ENCODE measurements at places on chromosomes 5 and 9. TPM values are rescaled to one million over a fixed set of nuclear protein-coding genes. Genes with fewer than 3 reads are reported as not detected.

DNA sequence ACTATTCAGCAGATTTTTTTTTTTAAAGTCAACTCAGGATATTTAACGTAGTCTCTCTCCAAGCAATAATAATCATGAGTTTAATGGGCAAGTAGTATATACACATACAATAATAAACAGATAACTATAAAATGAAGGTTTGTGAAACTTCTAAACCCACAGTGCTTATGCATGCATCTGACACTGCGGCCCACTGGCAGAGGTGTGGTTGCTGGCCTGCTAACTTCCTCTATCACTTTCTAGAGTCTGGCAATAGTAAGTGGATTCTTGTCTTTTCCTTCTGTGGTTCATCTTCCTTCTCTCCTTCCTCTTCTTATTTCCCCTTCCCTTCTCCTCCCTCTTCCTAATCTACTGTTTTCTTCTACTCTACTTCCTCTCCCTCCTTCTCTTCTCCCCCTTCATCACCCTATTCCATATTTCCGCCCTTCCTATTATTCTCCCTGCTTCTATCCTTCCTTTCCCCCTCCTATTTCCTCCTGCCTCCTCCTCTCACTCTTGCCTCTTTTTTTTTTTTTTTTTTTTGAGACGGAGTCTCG, 18.6 kb upstream of the AGXT2 start:
- DNase-seq = peak; percentile 44

Gene PCDHGA1
- total RNA-seq = 1.7 TPM

- DNase-seq = no peak
Observed at GRCh38 chr9:11558043-11558442, 945.2 kb upstream of the PTPRD start.

Gene PTGR1
- total RNA-seq = 30.9 TPM

Gene MRPL41
- total RNA-seq = 149 TPM

Gene C9orf50
- total RNA-seq = not detected

Gene GPRIN1
- 0.56 TPM for total RNA-seq

- DNase-seq = no peak
Observed at GRCh38 chr5:158648631-158649030, 451.1 kb downstream of the EBF1 start.

Gene TTC16
- 0.11 TPM for total RNA-seq

DNA sequence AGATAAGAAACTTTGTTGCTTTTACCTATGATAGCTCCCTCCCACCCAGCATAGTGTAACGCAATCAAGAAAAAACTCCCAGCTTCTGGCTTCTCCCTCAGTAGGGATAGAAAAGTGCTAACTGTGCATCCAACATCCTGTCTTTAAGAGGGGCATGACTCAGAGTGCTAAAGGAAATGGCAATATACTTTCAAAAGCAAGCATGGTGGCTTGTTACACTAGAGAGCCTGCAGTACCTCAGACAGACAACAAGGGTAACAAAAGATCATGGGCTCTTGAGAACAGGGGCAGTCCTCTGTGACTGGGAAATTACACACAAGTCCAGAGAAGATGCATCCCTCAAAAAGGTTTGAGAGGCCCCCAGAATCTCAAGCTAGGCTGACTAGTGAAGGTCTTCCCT, 37.8 kb downstream of the PRELID2 start:
- no peak for DNase-seq

GRCh38 chr9:14189578-14189977, 124.4 kb downstream of the NFIB start:
- no peak for DNase-seq

DNA sequence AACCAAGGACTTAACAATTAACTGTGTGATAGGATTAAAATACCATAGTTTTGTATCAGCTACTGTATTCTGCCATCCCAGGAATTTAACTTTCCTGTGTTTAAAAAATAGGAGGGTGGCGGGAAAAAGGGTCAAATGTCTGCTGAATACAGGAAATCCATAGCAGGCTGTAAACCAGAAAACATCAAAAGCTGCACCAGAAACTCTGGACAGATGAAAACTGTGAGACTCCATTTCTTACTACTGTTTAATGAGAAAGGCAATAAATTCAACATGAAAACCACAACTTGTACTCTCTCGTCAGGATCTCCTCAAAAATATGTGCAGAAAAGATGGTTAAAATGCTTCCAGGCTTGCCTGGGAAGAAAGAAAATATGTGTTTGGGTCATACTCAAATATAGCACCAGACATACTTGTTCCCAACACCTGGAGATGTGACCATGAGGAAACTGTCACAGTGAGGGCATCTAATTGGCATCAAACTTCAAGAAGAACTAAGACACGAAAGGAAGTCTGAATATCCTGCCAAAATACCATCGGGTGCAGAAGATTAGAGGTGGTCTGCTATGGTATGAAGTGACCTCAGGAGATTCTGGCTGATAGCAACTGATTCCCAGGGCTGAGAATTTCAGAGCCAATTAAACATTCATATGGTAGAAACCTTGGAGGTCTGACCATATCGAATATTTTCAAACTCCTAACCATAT, 164.7 kb upstream of the TARS1 start:
- DNase-seq = no peak

Gene PTGES
- total RNA-seq = 9.6 TPM

Gene MYMK
- total RNA-seq = not detected

GRCh38 chr5:151047814-151048425, 27.5 kb downstream of the GPX3 start:
- DNase-seq = no peak

- no peak for DNase-seq
Observed at GRCh38 chr5:35926389-35927051, 11.9 kb downstream of the CAPSL start.

Gene SLC34A3
- total RNA-seq = not detected

DNA sequence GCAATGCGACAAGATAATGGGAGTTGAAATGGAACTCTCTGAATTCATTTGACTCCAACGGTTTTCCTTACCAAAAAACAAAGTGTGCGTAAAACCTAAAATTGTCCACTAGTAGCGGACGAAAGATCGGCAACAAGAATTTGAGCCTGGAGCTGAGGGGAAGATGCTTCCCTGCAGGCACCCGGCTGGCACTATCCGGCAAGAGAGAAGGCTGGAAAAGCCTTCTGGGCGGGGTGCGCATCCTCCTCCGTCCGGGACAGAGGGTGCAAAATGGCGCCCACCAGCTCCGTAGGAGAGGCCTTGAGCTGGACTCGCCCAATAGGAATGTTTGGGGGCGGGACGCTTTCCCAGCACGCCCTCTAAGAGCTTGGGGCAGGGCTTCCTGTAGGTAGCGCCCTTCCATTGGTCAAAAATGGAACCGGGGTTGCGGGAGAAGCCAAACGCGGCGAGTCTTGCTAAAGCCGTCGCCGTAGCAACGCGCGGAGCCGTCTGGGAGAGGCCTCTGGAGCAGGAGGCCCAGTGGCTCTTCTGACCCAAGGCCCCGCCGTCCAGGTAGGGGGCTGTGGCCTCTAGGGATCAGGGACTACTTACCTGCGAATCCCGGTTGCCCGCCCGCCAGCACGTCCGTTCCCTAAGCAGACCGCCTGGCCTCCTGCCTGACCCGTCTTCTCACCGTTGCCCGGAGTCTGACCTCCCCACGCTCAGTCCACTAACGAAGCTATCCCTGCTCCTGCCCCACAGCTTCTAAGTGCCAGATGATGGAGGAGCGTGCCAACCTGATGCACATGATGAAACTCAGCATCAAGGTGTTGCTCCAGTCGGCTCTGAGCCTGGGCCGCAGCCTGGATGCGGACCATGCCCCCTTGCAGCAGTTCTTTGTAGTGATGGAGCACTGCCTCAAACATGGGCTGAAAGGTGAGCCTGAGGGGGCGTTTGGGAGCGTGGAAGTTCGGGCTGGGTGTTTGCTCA, 9.2 kb downstream of the RUFY1 start:
- peak; percentile 98 for DNase-seq

DNA sequence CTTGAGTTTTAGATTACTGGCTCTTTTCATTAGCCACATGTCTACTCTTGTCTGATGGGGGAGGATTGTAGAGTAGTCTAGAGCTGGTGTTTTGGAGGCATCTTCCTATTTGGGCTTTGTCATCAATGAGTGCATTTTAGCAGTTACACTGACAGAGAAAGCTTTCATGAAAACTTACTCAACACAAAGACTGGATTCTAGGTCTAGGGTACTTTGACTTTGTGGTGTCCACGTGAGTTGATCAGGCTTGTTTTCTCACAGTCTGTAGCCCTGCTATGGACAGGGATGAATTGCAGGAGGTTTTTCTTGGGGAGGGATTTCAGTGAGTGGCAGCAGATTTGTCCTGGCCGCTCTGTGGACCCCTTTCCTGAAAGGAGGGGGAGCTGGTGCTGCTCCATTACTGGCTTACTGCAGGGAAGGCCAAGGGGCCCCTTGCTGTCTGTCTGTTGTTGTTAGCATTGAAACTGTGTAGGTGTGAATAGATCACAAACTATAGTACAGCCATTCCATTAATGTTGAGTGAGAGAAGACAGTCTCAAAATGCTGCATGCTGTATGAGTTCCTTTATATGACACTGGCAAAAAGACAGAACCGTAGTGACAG, 6.6 kb downstream of the TRIO start:
- DNase-seq = no peak

- no peak for DNase-seq
Observed at GRCh38 chr5:8517456-8517855, 648.5 kb downstream of the MTRR start.

Gene NELFB
- total RNA-seq = 35.6 TPM

Gene PCDHA9
- not detected for total RNA-seq

Gene HOMER1
- 57.6 TPM for total RNA-seq

Gene CHSY3
- total RNA-seq = 2.3 TPM

DNA sequence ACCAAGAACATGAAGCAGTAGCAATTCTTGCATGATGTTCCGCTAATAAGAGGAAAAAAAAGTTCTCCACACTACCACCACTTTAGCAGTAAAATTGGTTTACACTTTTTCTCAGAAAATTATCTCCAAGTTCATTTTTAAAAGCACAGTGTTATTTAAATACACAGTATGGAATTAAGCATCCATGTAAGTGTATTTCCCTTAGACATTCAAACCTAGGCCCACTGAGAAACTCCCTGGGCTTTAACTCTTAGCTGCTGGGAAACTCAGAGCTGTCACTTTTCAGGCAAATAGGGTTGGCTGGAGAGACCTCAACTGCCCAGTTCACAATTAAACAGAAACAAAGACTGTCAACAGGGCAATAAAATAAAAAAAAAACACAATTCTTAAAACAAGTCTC, 2.7 kb downstream of the GNAQ start:
- DNase-seq = no peak

Gene ENTR1
- 20.4 TPM for total RNA-seq

- no peak for DNase-seq
Observed at GRCh38 chr5:126055348-126055729, 367.9 kb upstream of the GRAMD2B start.

- no peak for DNase-seq
Observed at GRCh38 chr9:128020692-128021091, 39.9 kb upstream of the EEIG1 start.

GRCh38 chr5:147590096-147590495, 80.2 kb upstream of the DPYSL3 start:
- DNase-seq = no peak

- DNase-seq = no peak
Observed at GRCh38 chr5:143036146-143036927, 266.2 kb downstream of the ARHGAP26 start.

DNA sequence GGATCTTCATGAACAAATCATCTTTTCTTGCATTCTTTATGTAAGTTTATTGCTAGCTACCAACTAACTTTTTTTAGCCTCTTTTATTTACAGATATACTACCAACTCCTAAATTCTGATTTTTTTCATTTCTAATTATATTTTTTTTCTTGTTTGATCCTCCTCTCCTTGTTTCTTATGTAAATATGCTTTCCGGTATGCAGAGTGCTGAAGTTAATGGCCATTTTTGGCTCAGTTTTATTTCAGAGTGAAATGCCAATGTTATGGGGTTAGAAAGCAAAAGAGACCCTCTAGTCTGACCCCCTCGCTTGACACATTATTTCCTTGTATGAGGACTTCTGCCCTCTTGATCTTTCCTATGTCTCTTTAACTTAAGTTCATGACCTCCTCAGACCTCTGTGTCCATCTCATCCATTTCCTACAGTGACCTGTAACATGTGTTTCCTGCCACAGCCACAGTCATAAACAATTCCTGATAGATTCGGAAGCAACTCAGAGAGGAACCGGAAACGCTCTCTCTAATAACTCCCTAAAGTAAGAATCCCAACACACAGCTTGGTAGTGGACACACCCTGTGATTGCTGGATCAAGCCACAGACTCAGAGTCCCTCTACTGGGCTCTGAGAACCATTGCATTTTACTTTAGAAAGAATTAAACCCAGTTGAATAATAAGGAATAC, 42.9 kb upstream of the AFAP1L1 start:
- no peak for DNase-seq

GRCh38 chr9:124286292-124286931, 28.7 kb downstream of the NEK6 start:
- no peak for DNase-seq

- DNase-seq = peak; percentile 59
Observed at GRCh38 chr9:117276444-117276843, 138.4 kb downstream of the ASTN2 start.

DNA sequence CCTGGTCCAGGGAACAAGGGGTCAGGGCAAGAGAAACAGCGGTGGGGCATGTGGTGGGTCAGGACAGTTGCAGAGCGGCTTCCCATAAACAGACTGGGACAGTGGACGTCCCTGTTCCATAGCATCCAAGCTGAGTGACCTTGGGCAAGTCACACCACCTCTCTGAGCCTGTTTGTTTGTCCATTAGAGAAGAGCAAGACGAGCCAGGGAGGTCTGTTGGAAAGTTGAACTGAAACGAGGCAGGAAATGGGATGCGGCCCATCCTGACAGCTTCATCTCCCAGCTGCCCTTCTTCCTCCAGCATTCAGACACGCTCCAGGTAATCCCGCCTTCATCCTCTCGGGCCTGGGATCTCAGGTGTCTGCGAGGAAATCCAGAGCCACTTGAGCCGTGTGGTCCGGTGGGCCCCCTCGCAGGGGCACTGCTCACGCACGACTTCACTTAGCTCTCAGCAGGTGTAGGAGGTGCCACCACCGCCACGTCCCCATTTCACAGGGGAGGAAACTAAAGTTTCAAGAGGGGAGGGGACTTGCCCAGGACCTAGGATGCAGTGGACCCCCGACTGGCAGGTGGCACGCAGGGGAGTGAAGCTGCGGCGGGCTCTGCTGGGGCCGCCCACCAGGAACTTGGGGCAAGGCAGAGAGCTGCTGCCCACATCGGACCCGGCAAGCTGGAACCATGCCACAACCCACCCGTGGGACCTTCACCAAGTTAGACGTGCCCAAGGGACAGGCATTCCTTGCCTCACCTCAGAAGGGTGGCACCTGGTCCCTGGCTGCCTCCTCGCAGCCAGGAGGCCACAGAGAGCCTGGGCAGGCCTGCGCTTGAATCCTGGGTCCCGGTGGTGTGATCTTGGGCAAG, 13.0 kb downstream of the PTGES2 start:
- peak; percentile 16 for DNase-seq

DNA sequence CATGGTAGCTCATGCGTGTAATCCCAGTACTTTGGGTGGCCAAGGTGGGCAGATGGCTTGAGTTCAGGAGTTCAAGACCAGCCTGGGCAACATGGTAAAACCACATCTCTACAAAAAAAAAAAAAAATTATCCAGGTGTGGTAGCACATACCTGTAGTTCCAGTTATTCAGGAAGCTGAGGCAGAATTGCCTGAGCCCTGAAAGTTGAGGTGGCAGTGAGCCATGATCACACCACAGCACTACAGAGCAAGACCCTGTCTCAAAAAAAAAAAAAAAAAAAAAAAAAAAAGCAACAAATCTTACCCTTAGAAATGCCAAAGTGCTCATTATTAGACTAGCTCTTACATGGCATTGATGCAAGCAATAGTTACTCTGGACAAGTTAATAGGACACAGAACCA, 724.9 kb downstream of the MAT2B start:
- no peak for DNase-seq

Gene SPINK7
- not detected for total RNA-seq
